ENCODE measurements at places on chromosomes 4 and X. TPM values are rescaled to one million over a fixed set of nuclear protein-coding genes. Genes with fewer than 3 reads are reported as not detected.

Gene RAB9B
- total RNA-seq: 0.15 TPM

Gene ANOS1
- total RNA-seq: 54.9 TPM

Gene SRPK3
- not detected for total RNA-seq

Gene AFF1
- 68.9 TPM for total RNA-seq

Gene PDS5A
- 65.4 TPM for total RNA-seq

Gene SLC9A6
- total RNA-seq: 12.3 TPM

Gene PPP4R3C
- not detected for total RNA-seq

Gene HSD17B13
- not detected for total RNA-seq

- H3K27ac ChIP-seq: no peak overlapping the region
- H3K36me3 ChIP-seq: no peaks in the 10 kb centered on the region
- H3K4me3 ChIP-seq: no peak overlapping the region
Measured at GRCh38 chr4:183932576-183932975, 27.5 kb downstream of the STOX2 start.

DNA sequence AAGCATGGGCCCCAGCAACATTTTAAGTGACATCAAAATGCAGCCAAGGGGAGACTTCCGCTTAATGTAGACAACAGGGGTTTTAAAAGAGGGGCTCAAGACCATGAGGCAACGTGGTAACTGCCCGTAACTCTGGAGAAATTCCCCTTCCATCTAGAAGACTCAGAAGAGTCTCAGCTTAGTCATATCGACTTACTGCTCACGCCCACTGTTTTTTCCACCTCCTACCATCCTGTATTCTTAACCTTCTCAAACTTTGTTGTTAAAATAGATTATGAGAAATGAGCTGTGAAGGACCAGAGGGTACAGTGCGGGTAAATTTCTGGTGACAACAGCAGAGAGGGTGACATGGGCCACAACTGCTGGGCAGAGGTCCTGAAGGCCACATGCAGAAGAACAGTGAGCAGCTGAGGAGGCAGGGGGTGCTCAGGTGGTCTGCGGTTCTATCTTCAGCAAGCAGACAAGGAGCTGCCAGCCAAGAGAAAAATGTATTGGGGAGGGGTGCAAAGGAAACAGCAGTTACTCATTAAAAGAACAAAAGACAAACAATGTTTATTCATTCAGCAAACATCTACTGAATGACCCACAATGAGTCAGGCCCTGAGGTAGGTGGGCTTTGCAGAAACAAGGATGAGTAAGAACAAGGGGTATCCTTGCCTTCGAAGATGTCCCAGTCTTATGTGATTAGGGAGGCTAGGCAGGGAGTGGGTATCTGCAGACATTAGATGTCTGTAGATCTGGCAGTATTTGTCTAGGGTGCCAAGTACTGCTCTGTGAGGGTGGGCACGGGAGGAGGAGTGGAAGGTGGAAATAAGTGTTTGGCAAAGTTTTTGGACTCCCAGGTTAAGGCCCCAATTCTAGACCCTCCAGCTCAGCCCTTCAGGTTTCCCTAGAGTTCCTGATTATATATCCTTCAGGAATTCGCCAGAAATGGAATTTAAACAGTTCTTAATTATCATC lies 175.3 kb downstream of the TSPAN5 start:
- no peak for DNase-seq
- H3K4me1 ChIP-seq: peaks cover 7% of the 10 kb centered on the region
- H3K27me3 ChIP-seq: no peaks in the 10 kb centered on the region

DNA sequence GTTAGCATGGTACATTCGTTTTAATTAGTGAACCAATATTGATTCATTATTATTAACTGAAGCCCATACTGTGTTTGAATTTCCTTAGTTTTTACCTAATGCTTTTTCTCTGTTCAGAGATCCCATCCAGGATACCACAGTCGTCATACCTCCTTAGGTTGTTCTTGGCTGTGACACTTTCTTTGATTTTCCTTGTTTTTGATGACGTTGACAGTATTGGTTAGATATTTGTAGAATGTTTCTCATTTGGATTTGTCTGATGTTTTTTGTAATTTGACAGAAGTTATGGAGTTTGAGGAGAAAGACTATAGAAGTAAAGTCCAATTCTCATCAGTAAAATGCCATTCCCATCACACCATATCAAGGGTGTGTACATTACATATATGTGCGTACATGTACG lies 16.2 kb upstream of the RAP2C start:
- H3K4me1 ChIP-seq: no peaks in the 10 kb centered on the region
- no peak overlapping the region for H3K4me3 ChIP-seq
- H3K27ac ChIP-seq: no peak overlapping the region
- no peaks in the 10 kb centered on the region for H3K27me3 ChIP-seq
- DNase-seq: no peak
- no peaks in the 10 kb centered on the region for H3K36me3 ChIP-seq

DNA sequence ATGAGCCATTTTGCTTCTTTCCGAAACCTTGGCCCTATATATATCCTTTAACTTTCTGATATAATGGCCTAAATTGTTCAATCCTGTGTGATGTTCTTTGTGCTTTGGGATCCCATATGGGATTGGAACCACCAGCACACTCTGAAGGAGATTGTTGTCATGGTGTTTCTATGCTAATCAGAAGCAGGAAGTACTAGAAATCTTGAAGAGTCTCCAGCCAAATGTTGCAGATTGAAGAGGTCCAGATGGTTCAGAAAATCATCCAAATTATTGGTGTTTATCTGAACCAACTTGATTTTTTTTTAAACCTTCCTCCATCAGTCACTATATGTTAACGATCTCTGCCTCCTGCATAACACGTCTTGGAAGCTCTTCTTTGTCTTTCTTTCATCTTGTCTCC lies 72.8 kb downstream of the KIT start:
- no peak overlapping the region for H3K27ac ChIP-seq
- peaks cover 2% of the 10 kb centered on the region for H3K36me3 ChIP-seq
- H3K4me3 ChIP-seq: no peak overlapping the region
- no peaks in the 10 kb centered on the region for H3K27me3 ChIP-seq
- peaks cover 4% of the 10 kb centered on the region for H3K4me1 ChIP-seq

GRCh38 chr4:138297743-138298405 lies 55.7 kb upstream of the SLC7A11 start:
- no peaks in the 10 kb centered on the region for H3K36me3 ChIP-seq
- no peak overlapping the region for H3K4me3 ChIP-seq
- DNase-seq: no peak
- no peak overlapping the region for H3K27ac ChIP-seq

- no peak for DNase-seq
- H3K27me3 ChIP-seq: no peaks in the 10 kb centered on the region
- H3K27ac ChIP-seq: no peak overlapping the region
Measured at GRCh38 chr4:163673848-163674697, 179.6 kb downstream of the TMA16 start.

- no peak for DNase-seq
- no peak overlapping the region for H3K27ac ChIP-seq
- H3K4me1 ChIP-seq: no peaks in the 10 kb centered on the region
- H3K27me3 ChIP-seq: no peaks in the 10 kb centered on the region
- H3K4me3 ChIP-seq: no peak overlapping the region
Measured at GRCh38 chr4:166991006-166991561, 243.2 kb downstream of the SPOCK3 start.

DNA sequence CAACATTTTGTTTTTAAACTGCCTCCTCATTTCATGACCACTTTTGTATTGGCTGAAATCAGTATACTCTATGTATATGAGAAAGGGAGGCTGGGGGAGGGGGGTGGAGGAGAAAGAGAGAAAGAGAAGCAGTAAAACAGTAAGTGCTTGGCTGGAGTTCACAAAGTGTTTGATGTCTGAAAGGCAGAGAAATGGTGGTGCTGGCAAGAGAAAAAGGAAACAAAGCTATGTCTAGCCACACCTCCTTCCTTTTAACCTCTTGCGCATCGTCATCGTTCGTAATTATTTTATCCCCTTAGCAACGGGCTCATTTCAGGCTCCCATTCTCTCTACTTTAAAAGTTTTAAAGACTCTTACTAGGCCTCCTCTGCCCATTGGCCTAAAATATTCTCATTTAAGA lies 25.6 kb downstream of the RPA4 start:
- no peaks in the 10 kb centered on the region for H3K4me1 ChIP-seq
- H3K27me3 ChIP-seq: no peaks in the 10 kb centered on the region
- H3K36me3 ChIP-seq: no peaks in the 10 kb centered on the region
- no peak overlapping the region for H3K4me3 ChIP-seq
- DNase-seq: no peak
- H3K27ac ChIP-seq: no peak overlapping the region

DNA sequence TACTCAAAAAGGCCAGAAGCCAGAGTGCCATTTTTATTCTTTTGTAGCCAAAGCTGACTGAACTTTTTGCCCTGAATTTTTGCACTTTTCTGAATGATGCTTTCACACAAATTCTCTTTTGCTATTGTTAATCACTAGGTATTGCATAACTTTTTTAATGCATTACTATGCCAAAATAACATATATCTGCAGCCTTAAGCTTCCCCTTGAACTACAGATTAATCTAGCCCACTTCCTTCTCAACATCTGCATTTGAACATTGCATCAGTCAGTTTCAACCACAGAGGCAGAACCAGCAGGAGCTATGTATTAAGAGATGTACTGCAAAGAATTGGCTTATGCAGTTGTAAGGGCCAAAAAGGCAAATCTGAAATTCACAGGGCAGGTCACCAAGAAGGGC lies 197.6 kb upstream of the GYPA start:
- H3K27me3 ChIP-seq: no peaks in the 10 kb centered on the region
- DNase-seq: no peak
- H3K27ac ChIP-seq: no peak overlapping the region
- H3K4me1 ChIP-seq: no peaks in the 10 kb centered on the region
- H3K4me3 ChIP-seq: no peak overlapping the region

GRCh38 chr4:180827232-180828009 lies 1415.8 kb upstream of the TENM3 start:
- H3K27ac ChIP-seq: no peak overlapping the region
- H3K27me3 ChIP-seq: no peaks in the 10 kb centered on the region
- no peaks in the 10 kb centered on the region for H3K36me3 ChIP-seq
- no peak overlapping the region for H3K4me3 ChIP-seq

DNA sequence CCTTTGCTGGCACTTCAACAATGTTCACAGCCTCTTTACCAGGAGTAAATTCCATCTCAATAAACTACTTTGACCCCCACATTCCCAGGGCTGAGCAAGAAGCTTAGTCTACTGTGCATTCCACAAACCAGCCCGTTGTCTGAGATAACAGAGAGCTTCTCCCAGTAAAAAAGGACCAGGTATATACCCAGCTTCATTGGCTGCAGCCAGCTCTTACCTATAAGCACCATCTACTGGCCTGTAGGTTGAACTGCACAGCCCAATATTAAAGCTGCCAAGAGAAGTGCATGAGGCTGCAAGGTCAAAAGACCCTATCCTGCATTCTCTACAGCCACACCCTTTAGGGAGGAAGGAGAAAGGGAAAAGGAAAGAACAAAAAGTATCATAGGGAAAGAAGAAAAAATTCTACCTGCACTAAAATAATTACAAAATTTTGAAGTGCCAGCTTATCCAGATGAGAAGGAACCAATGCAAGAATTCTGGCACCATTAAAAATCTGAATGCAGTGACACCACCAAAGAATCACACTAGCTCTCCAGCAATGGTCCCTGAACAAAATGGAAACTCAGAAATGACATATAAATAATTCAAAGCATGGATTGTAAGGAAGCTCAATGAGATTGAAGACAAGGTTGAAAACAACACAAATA lies 45.7 kb upstream of the INTU start:
- no peak overlapping the region for H3K27ac ChIP-seq
- H3K27me3 ChIP-seq: no peaks in the 10 kb centered on the region
- peak; percentile 74 for DNase-seq
- no peaks in the 10 kb centered on the region for H3K4me1 ChIP-seq

- no peak overlapping the region for H3K27ac ChIP-seq
- H3K27me3 ChIP-seq: no peaks in the 10 kb centered on the region
- peaks cover 6% of the 10 kb centered on the region for H3K4me1 ChIP-seq
- H3K4me3 ChIP-seq: no peak overlapping the region
Measured at GRCh38 chrX:7106649-7107048, 40.9 kb upstream of the STS start.

- no peaks in the 10 kb centered on the region for H3K4me1 ChIP-seq
Measured at GRCh38 chr4:54322818-54323417, 93.8 kb downstream of the PDGFRA start.

DNA sequence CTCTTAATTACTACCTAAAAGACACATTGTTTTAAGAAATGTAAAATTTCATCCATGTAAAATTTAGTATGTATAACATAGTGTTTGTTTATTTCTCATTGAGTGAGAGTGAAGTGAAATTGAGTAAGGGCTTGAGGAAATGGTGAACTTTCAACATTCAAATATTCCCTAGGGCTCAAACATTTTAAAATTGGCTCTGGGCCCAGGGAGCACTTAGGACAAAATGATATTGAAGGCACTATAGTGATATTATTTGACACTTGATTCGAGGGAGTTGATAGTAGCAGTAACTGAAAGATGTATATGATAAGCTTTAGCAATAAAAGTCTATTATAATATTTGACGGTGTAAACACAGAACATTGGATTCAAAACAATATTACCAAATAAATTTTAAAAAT lies 1244.0 kb upstream of the TENM3 start:
- H3K36me3 ChIP-seq: peaks cover 3% of the 10 kb centered on the region
- no peaks in the 10 kb centered on the region for H3K4me1 ChIP-seq
- no peaks in the 10 kb centered on the region for H3K27me3 ChIP-seq
- no peak overlapping the region for H3K27ac ChIP-seq
- no peak overlapping the region for H3K4me3 ChIP-seq

GRCh38 chr4:29632199-29632598 lies 1088.0 kb upstream of the PCDH7 start:
- no peaks in the 10 kb centered on the region for H3K4me1 ChIP-seq
- H3K27ac ChIP-seq: no peak overlapping the region
- H3K27me3 ChIP-seq: no peaks in the 10 kb centered on the region

DNA sequence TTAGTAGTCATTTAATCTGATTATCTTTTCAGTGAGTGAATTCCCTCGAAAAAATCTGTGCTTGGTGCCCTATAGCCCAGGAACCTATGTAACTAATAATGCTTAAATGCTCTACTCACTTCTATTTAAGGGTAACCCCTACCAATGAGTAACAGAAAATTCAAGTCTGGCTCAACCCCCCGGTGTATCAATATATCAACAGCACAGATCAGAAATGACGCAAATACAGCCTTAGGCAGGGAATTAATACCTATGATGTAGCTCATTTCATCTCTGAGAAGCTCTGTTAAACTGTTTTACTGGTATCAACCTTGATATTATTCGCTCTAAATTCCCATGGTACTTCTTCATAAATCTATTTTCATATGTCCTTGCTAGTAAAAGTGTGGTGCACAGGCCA lies 28.6 kb downstream of the PDGFC start:
- H3K4me3 ChIP-seq: no peak overlapping the region
- no peak overlapping the region for H3K27ac ChIP-seq
- DNase-seq: no peak
- H3K36me3 ChIP-seq: no peaks in the 10 kb centered on the region
- no peaks in the 10 kb centered on the region for H3K4me1 ChIP-seq
